H9 (cell line): ENCODE measurements at places on chromosomes 3 and 15. TPM values are rescaled to one million over a fixed set of nuclear protein-coding genes. Genes with fewer than 3 reads are reported as not detected.

DNA sequence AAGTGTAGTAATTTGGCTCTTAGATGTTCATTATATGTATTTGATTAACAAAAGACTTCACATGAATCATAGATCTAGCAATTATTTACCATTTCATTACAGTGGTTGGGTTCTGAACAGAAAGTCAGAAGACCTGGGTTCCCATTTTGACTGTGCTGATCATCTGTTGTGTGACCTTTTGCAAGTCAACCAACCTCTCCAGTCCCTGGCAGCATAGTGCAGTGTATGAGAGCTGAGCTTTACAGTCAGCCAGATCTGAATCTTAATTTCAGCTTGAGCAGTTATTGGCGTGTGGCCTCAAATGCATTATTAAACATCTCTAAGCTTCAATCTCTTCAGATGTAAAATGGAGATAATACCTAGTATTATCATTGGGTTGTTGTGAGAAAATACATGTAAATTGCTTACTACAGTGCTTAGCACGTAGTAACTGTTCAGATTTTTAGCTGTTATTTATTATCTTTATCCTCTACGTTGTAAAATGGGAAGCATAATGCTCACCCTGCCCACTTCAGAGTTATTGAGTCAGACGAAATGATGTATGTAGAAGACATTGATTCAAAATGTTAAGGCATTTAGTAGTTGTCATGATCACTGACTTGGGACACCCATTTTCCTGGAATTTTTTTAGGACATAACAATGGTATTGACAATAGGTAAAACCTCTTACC is 104.0 kb downstream of the KLHL25 start:
- H3K4me1 ChIP-seq = no peaks in the 10 kb centered on the region
- H3K27ac ChIP-seq = no peak overlapping the region
- no peaks in the 10 kb centered on the region for H3K27me3 ChIP-seq
- H3K4me3 ChIP-seq = no peak overlapping the region
- peaks cover 22% of the 10 kb centered on the region for H3K36me3 ChIP-seq

DNA sequence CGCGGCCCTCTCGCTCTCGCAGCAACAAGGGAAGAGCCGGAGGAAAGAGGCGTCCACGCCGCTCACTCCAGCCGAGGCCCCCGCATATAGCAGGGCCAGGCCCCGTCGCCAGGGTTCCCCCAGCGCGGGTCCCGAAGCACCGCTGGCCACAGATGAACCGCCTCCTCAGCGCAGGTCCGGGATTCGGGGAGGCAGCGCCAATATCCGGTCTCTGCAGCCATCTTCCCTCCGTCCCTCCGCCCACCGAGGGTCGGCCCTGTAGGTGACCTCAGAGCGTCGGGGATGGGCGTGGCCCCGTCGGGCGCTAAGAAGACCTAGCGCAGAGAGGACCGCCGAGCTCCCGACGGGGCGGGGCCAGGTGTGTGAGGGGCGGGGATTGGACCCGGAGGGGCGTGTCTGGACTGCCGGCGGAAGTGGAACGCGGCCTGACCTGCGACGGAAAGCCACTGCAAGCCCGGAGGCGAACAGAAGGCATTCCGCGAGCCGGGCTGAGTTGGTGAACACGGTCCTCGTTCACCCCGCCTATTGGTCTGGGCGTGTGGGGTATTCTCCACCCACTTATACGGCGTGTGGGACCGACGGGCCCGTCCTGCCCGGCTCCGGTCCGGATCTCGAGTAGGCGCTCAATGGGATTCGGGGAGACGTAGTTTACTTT is 26.8 kb upstream of the MTHFS start:
- DNase-seq = peak; percentile 99
- H3K4me3 ChIP-seq = peak overlapping the region; percentile 98
- H3K27ac ChIP-seq = peak overlapping the region; percentile 48
- H3K4me1 ChIP-seq = no peaks in the 10 kb centered on the region

DNA sequence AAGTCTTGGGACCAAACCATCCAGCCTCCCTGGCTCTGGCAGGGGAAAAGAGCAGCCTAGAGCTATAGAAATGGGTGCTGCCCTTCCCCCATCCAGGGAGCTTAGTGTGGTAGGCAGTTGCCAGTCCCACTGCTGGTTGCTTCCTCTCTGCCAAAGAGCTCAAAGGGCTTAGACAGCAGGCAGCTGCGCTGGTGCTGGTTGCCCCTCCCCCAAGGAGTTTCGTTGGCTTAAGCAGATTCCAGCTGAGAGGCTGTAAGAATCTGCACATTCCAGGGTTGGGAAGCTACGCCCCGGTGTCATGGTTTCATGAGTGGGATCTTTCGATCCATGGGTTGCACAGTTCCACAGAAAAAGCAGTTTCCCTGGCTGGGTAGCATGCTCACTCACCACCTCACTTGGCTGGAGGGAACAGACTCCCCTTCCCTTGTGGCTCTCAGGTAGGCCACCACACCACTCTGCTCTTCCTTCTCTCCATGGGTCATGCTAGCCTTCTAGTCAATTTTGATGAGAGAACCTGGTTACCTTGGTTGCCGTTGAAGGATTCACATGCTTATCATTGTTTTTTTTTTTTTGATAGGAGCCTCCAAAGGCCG is 195.1 kb downstream of the EPHA6 start:
- H3K27me3 ChIP-seq = no peaks in the 10 kb centered on the region
- peaks cover 3% of the 10 kb centered on the region; the same call in 1 of the 2 replicates for H3K4me1 ChIP-seq
- peaks cover 25% of the 10 kb centered on the region for H3K36me3 ChIP-seq
- DNase-seq = peak; percentile 58

GRCh38 chr3:38595393-38595792 is 54.1 kb downstream of the SCN5A start:
- no peaks in the 10 kb centered on the region for H3K36me3 ChIP-seq
- no peaks in the 10 kb centered on the region for H3K27me3 ChIP-seq
- no peak overlapping the region for H3K27ac ChIP-seq

- H3K4me1 ChIP-seq = no peaks in the 10 kb centered on the region
- no peak overlapping the region for H3K27ac ChIP-seq
- DNase-seq = no peak
- no peak overlapping the region for H3K4me3 ChIP-seq
- H3K27me3 ChIP-seq = no peaks in the 10 kb centered on the region
These were observed 58.4 kb upstream of the COL8A1 start for GRCh38 chr3:99579965-99580364.

The SLC9A9 gene
- 0.35 and 0.48 TPM in 2 replicates for total RNA-seq
